Stimulated activated CD8-positive, alpha-beta memory T cell treated with anti-CD3 and anti-CD28 coated beads, Interleukin-15, amount 100 ng/mL, for 24 hours (primary cell): ENCODE measurements at places on chromosomes 4 and X.

DNA sequence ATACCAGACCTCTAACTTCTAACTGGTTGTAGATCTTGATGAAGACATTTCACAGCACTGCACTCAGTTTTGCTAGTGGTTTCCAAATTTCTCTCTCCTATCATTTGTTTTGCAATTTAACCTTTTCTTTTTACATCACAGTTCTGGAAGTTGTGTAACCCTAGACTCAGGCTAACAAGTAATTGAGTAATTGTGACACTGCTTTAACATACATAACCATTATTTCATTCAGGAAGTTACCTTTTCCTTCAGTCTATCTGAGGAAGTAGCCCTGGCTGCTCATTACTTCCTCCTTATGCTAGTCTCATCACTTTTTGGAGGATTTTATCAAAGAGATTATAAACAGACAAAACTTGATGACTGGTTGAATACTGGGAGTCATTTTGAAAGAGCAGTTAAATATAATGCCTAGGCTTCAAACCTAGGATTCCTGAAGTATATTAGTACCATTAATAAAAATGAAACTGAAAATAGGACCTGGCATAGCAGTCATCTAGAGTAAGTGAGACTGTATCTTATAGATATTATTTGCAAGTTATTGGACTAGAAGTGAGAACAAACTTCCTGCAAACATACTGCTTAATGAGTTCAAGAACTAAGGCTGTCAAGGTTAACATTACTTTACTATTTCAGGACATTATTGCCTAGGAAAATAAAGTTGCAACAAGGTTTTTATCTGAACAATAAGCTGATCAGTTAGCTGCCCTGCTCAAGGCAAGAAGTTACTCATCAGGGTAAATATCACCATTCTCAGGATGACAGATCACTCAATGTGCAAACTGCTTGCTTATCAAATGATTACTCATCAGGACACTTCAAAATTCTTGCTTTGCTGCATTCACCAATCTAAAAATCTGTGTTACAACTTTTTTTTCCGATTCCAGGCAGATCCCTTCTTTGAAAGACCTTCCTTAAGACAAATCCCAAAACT, 25.6 kb upstream of the TEX13C start:
- DNase-seq = no peak

DNA sequence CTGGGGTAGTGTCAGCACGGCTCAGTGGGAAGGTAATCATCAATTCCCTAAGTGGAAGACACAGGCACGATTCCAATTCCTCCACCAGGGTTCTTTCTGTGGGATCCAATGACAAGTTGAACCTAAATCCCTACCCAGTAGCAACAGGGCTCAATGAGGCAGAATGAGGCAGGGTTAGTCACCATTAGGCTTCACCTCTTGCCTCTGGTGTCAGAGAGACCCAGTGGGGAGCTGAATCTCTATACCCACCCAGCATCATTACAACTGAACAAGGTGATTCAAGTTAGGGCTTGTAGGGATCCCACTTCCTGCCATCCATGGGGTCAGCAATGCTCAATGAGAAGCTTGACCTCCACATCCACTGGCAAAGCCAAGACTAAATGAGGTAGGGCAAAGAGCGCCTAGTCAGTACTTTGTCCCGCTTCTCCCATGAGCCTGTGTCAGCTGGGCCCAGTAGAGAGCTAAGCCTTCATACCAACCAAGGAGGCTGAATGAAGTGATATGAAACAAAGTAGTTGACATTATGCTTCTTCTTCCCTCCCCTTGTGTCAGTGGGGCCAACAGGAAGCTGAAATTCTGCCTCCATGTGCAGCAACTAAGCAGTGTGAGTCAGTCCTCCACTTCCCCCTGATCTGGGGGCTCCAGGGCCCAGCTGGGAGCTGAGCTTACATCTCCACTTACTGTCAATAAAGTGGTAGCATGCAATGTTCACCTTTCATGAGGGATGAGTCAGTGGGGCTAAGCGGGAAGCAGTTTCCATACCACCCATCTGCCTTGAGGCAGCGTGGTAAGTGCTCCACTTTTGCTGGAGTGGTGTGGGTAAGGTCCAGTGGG, 36.4 kb upstream of the RBM41 start:
- DNase-seq = no peak

DNA sequence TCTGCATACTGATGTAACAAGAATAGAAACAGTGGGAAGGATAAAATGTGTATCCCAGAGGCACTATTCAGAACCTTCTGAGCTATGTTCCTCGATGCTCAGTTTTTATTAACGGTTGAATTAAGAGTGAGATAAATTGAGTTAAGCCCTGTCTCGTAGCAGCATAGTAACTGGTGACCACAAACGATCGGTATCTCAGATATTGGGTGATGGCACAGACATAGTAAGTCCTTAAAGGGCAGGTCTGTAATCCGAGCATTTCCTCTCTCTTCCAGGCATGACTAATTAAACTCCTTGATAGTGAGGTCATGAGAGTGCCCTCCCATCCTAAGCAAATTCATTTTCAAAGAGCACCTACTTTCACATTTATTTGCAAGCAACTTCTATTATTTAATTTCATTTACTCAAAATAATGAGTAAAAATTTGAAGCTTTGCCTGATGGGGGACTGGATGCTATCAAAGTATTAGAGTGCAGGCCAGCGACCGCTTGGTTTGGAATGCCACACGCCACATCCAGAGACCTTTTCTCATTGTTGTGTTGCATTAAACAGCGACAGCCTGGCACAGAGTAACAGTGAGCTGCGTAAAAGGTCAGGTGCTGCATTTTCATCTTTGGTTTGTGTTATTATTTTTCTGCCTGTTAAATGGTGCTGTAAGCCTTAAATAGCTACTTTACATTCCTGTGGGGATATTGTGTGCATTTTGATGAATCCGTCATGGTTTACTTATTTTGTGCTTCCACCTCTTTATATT, 101.9 kb downstream of the PCDH7 start:
- DNase-seq = no peak

DNA sequence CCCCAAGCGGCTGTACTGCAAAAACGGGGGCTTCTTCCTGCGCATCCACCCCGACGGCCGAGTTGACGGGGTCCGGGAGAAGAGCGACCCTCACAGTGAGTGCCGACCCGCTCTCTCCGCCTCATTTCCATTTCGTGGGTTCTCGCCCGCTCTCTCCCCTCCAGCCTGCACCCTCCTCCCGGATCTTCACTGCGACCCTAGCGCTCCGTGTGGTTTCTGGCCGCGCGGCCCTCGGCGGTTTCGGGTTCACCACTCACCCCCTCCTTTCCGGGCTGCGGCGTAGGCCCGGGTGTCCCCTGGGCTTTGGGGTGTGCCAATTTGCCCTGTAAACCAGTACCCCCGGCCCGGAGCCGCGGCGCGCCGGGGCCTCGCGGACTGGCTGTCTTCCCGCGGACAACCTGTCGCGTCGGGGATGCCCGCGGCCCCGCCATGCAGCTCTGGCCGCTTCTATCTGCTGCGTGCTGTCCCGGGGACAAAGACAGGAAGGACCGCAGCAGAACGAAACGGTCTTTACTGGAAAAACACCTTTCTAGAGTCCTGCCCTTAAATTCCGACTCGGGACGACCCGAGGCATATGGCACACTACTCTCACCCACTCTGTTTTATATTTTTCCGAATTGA, 737 bp downstream of the FGF2 start:
- no peak for DNase-seq

GRCh38 chr4:81314196-81314896, 99.3 kb upstream of the PRKG2 start:
- no peak for DNase-seq

- no peak for DNase-seq
Measured at GRCh38 chr4:140222171-140222570, 68.2 kb upstream of the MAML3 start.

DNA sequence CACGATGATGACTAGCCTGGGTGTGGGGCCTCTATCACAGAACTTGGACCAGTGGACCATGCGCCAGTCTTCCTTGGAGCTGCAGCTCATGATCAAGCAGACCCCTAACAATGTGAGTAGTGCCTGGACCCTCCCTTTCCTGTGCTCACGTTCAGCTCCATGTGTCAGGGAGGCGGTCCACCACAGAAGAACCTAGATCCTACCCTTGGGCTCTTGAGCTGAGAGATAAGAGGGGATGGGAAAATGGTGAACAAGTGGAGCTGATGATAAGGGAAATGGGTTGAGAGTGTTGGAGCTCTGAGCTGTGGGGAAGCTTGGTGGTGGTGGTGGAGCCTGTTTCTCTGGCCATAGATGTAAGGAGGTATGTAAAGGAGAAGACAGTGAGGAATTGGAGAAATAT, 13.1 kb downstream of the MED12 start:
- no peak for DNase-seq

DNA sequence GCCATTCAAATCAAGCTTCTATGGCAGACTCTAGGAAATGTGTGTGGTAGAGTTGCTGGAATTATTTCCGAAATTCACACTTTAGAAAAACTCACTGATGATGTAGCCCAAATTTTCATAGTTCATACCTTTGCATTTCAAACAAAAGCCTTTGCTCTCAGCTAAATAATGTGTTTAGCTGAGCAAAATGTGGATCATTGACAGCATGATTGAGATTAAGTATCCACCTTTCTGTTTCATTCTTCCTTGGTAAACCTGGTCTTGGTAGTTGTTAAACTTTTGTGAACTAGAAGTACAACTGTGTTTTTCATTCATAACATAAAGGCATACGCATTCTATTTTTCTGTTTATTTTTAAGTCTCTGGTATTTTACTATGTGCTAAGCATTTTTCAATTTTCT, 7.2 kb downstream of the PCDH7 start:
- DNase-seq = no peak

DNA sequence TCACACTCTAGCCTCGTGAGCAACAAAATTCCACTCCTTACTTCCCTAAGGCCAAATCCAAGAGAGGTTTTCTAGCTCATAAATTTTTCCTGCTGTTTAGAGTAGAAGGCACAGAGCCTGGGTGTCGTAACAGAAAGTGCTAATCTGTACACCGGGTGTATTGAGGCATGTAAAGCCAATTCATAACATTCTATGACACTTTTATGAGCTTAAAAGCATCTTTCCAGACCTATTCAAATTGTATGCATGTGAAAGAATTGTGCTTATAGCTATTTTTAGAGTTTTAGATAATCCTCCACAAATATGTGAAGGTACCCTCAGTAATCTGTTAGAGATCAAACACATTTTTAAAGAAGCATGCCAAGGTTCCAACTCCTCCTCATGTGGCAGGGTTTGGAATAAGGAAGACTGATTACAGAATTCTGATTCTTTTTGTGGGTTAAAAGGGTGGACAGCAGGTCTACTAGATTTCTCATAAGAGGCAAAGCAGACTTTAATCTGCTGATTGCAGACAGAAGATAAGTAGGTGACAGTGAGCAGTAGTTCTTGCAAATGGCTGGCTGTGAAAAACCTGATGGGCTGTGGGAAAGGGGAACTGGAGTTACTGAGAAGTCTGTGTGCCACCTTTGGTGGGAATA, 25.5 kb upstream of the LRCH2 start:
- DNase-seq = no peak

GRCh38 chr4:99148550-99148949, 4.5 kb upstream of the ADH4 start:
- DNase-seq = no peak

DNA sequence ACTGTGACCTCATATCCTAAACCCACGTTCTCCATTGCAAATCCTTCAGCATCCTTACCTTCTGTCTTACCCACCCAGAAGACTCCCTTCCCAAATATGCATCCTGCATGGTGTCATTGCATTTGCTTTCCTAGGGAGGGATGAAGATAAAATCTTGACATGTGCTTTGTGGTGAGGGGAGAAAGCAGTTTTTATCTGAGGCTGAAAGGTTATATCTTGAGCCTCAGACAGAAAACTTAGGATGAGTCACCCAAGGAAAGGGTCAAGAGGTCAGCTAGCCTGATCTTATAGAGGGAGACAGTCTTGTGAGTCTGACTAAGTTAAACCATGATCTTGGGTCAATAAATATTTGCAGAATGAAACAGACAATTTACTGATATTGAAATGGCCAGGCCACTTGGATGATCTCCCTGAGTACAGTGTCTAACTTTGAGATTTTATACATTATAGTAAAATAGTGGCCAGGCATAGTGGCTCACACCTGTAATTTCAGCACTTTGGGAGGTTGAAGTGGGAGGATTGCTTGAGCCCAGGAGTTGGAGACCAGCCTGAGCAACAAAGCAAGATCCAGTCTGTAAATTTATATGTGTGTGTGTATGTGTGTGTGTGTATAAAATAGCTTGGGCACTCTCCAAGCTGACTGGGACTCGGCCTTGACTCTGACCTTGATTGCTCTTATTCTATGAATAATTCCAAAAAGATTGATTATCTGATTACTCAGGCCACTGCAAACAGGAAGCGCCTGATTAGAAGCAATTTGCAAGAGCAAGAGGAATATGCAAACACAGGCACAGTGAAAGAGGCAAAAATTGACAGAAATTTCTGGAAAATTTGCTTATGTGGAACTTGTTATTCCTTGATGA, 15.4 kb upstream of the FAM9C start:
- DNase-seq = no peak

DNA sequence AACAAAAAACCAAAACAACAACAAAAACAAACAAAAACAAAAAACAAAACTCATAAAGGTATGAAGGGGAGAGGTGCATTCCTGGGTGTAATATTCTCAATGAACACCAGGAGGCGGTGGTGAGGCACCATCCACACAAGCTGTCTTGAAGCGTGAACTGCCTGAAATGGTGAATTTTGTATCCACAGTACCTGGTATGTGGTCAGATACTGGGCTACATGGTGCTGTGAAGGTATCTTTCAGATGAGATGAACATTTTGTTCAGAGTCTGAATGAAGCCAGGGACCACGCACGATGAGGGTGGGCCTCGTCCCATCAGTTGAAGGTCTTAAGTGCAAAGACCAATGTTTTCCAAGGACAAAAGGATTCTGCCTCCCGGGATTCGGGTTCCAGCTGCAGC, 58.5 kb downstream of the ASMT start:
- no peak for DNase-seq

GRCh38 chrX:41823402-41823801, 99.4 kb downstream of the GPR82 start:
- DNase-seq = no peak

DNA sequence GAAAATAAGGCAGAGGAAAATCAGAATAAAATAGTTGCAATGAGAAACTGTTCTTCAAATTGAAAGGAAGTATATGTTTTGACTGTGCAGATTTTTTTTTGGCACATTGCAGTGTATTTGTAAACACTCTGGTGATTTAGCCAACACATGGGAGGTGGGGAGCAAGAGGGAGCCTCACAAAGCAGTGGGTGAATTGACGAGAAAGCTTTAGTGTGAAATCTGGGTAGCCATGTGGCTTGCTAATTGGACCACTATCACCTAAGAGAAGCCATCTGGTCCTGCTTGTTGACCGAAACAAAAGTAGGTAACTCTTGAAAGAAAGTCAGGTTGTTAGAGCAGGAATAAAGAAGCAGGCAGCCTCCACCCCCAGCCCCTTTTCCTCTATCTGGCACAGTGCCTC, 10.4 kb downstream of the CLCN5 start:
- no peak for DNase-seq

- no peak for DNase-seq
Measured at GRCh38 chr4:127888559-127888958, 7.9 kb downstream of the PLK4 start.

- no peak for DNase-seq
Measured at GRCh38 chrX:19772096-19772821, 115.1 kb downstream of the SH3KBP1 start.
